Breast epithelium (tissue), 4 donors: ENCODE measurements at places on chromosomes 13 and 19. TPM values are rescaled to one million over a fixed set of nuclear protein-coding genes. Genes with fewer than 3 reads are reported as not detected.

DNA sequence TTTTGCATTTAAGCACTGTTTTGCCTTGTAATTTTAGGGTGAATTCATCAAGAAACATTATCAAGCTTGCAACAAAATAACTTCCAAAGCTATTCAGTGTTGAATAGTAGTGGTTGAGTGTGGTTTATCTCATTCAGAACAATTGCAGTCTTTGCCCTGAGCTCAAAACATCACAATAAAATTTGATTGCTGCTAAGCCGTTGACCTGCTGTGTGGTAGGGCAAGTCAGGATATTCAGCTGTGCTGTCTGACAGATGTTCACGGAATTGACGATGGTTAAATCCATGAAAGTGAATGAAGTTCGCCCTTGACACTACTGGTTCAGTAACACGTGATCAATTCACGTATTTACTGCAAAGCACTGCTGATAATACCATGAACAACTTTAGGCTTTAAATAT lies 66.9 kb downstream of the GJA3 start:
- peaks cover 16% of the 10 kb centered on the region for H3K27me3 ChIP-seq
- H3K4me3 ChIP-seq: no peak overlapping the region
- no peak overlapping the region for H3K27ac ChIP-seq
- no peaks in the 10 kb centered on the region for H3K36me3 ChIP-seq
- H3K4me1 ChIP-seq: no peaks in the 10 kb centered on the region

The SIGLEC11 gene
- total RNA-seq: 2.2 TPM

The RFPL4A gene
- total RNA-seq: not detected

DNA sequence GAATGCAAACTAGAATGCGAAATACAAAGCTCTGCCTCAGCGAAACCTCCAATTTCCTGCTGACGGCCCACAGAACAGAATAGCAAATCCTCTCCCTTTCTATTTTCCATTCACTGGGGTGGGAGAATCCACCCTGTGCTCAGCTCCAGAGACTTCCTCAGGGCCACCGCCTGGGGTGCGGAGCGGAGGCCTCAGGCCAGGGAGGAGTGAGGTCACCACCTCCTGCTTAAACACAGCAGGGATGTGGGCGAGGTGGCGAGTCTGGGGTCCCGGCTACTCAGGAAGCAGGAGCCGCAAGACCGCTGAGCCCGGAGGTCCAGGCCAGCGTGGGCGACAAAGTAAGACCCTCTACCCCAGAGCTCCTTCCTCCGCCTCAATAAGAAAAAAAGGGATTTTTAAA lies 666 bp upstream of the ZNF320 start:
- peaks cover 5% of the 10 kb centered on the region for H3K4me1 ChIP-seq

- H3K4me1 ChIP-seq: peaks cover 8% of the 10 kb centered on the region
- H3K36me3 ChIP-seq: no peaks in the 10 kb centered on the region
- no peak for DNase-seq
Observed at GRCh38 chr13:110301083-110301482, 5.9 kb downstream of the COL4A1 start.

- H3K36me3 ChIP-seq: no peaks in the 10 kb centered on the region
- H3K4me1 ChIP-seq: peaks cover 4% of the 10 kb centered on the region
- H3K27ac ChIP-seq: peak overlapping the region; percentile 98
- H3K4me3 ChIP-seq: peak overlapping the region; percentile 29
Observed at GRCh38 chr19:2984215-2984528, 6.8 kb downstream of the TLE6 start.

The ZNF729 gene
- total RNA-seq: 0.73 TPM

- H3K36me3 ChIP-seq: no peaks in the 10 kb centered on the region
- no peaks in the 10 kb centered on the region for H3K4me1 ChIP-seq
- no peaks in the 10 kb centered on the region for H3K27me3 ChIP-seq
- H3K27ac ChIP-seq: no peak overlapping the region
- no peak for DNase-seq
Observed at GRCh38 chr19:9741476-9742171, 26.9 kb downstream of the ZNF846 start.

DNA sequence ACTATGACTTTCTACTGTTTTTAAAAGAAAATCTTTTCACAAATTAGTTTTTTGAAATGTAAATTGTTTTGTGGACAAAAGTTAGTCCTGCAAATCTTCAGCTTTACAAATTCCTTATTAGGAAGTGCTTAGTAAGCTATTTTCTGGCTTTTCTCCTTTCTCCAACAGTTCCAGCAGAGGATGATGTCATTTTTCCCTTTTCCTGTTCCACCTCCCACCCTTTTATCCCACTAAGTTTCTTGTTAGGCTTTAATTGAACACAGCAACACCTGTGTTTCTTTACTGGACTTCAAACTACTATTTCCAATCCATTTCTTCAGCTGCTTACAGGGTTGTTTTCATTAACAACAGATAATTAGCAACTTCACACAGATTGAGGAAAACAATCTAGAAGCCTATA lies 389.2 kb downstream of the NDFIP2 start:
- no peaks in the 10 kb centered on the region for H3K27me3 ChIP-seq
- peaks cover 6% of the 10 kb centered on the region for H3K4me1 ChIP-seq
- H3K27ac ChIP-seq: no peak overlapping the region
- DNase-seq: no peak

DNA sequence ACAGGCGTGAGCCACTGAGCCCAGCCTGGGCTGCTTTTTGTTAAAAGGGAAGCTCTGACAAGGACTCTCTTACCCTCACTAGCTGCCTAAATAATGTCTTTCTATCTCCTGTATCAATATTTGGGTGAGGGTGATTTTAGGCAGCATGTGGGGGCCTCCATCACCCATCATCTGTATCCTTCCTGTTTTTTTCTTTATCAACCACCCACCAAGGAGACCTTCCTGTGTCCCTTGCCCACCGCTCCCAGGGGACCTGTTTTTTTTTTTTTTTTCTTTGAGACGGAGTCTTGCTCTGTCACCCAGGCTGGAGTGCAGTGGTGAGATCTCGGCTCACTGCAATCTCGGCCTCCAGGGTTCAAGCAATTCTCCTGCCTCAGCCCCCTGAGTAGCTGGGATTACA lies 5.4 kb upstream of the NDUFB7 start:
- no peak overlapping the region for H3K27ac ChIP-seq
- H3K4me1 ChIP-seq: no peaks in the 10 kb centered on the region
- no peak overlapping the region for H3K4me3 ChIP-seq
- H3K36me3 ChIP-seq: no peaks in the 10 kb centered on the region

GRCh38 chr19:10143681-10144080 lies 24.0 kb upstream of the EIF3G start:
- H3K27ac ChIP-seq: no peak overlapping the region
- no peak overlapping the region for H3K4me3 ChIP-seq
- no peaks in the 10 kb centered on the region for H3K4me1 ChIP-seq
- no peaks in the 10 kb centered on the region for H3K27me3 ChIP-seq

GRCh38 chr19:21751384-21751783 lies 16.0 kb downstream of the ZNF100 start:
- H3K4me1 ChIP-seq: no peaks in the 10 kb centered on the region
- no peaks in the 10 kb centered on the region for H3K36me3 ChIP-seq
- H3K27me3 ChIP-seq: no peaks in the 10 kb centered on the region
- H3K4me3 ChIP-seq: no peak overlapping the region

The CGB5 gene
- total RNA-seq: not detected

GRCh38 chr19:42048992-42049391 lies 21.0 kb downstream of the GRIK5 start:
- no peak overlapping the region for H3K27ac ChIP-seq
- no peaks in the 10 kb centered on the region for H3K36me3 ChIP-seq
- DNase-seq: no peak
- no peaks in the 10 kb centered on the region for H3K27me3 ChIP-seq
- H3K4me1 ChIP-seq: no peaks in the 10 kb centered on the region

DNA sequence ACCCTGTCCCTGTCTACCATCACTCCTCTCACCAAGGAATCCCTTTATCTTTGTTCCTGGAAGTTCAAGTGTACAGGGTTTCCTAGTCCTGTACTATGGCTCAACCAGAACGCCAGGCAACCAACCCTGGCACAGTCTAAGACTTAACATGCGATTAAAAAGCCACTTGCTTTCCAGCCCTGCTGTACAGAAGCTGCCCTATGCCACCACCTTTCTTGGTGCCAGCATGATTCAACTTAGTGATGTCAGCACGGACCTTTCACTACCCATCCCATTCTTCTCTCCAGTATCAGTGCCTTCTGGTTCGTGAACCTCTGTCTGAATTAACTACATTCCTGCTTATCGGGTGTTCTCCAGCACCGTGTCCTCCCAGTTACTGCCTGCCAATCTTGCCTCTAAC lies 151.1 kb downstream of the KLF12 start:
- H3K36me3 ChIP-seq: no peaks in the 10 kb centered on the region
- H3K4me3 ChIP-seq: no peak overlapping the region
- no peak for DNase-seq
